ENCODE measurements at places on chromosomes 4 and X.
A peak's percentile ranks its signal among the peaks of the same experiment; 100 is the strongest.

GRCh38 chrX:141642979-141643378 is 53.5 kb downstream of the SPANXA2 start:
- DNase-seq, result no peak

- peak; percentile 62 for DNase-seq
These were observed 217.9 kb downstream of the CENPC start for GRCh38 chr4:67327245-67328017.

DNA sequence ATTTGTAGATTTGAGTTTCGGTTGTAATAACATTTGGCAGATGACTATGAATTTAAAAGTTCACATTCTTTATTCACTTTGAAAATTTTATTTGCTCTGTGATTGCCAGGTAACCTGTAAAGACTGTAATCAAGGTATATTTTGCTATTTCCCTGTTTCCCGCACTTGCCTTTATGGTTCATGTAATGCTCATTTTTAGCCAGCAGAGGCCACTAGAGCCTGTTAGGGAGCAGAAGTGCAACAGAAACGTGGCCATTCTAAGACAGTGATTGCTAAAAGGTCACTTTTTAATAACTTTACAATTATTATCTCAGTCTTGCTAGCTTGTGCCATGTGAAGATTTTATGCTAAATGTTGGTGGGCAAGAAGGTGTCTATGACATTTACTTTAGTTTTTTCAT is 12.4 kb downstream of the YIPF6 start:
- peak; percentile 42 for DNase-seq

- DNase-seq, result no peak
These were observed 7.1 kb upstream of the MAPK10 start for GRCh38 chr4:86366920-86367319.

DNA sequence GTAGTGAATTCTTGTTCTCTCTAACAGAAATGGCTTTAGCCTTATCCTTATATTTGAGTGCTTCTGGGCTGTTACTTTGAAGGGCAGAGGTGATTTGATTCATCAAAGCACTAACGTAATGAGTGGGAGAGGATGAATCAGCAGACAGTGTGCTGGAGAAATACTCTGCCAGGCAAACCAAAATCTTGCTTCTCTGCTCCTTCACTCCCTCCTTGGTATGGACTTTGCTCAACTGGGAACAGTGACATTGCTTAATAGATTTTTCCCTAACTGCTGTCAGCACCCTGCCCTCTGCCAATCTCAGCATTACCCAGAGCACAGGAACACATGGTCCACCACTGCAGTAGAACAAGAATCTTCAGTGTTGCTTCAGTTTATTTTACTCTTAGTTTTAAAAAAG is 56.0 kb downstream of the PDLIM5 start:
- DNase-seq, result peak; percentile 60

- DNase-seq, result no peak
These were observed 795.3 kb upstream of the AADAT start for GRCh38 chr4:170884969-170885570.

DNA sequence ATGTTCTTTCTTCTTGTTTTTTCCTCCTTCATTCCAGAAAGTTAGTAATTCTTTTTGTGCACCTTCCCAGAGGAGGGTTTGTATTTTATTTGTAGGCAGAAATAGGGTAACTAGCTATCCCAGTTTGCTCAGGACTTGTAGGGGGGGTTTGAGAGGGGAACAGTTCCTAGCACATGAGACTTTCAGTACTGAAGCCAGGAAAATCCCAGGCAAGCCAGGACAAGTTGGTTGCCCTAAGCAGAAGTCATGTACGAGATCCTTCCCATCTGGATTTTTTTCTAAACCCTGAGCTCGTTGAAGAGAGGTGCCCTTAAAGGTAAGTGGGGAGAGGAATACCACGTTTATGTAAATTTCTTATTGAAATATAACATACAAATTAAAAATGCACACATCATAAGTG is 15.6 kb upstream of the TAB3 start:
- DNase-seq, result no peak

DNA sequence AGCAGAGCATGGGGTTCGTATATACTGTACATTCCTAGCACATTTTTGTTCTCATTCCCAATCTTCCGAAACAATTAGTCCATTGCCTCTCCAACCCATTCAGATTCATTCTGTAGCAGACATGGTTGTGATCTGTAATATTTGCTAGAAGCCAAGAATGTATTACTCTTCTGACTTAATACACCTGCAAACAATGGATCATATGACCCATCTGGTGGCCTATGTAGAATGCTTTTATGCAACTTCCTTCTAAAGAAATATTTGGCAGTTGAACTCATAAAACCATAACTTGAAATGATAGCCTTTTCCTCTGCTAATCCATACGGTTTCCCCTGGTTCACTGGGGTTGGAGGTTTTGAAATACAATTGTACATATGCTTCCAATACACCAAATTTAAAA is 32.8 kb upstream of the SGMS2 start:
- DNase-seq, result peak; percentile 65

DNA sequence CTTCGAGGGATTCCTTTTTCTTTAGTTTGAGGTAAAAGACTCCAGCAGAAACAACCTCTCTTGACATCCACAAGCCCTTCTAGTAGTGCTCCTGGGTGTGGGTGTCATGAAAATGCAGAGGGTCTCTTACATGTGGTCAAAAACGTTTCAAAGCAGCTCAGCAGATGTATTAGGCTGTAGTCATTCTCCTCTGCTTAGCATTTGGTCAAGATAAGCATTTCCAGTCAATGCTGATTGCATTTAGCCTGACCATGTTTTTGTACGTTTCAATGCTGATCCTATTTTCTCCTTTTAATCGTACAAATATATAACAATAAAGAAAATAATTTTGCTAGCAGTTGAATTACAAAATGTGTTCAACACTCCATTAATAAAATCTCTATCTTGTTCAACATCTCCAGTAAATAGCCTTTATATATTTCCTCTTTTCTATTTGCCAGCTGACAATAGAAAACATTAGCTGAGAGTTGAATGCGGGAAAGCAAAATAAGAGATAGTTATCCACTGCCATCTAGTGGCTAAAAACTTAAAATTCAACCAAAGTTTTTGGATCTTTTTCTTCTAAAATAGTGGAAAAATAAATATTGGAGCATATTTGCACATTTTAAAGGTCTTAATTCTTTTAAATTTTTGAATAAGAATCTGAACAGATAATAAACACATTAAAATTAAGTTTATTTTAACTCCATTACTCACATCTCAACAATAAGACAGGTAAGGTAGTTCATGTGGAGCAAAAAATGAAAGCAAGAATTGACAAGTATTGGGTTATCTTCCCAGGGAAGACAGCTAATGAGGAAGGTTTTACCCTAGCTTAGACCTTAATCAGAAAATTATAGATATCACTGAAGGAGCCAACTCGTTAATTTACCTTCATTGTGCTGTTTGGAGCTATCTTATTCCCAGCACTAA is 15.2 kb upstream of the PACRGL start:
- DNase-seq, result peak; percentile 40

DNA sequence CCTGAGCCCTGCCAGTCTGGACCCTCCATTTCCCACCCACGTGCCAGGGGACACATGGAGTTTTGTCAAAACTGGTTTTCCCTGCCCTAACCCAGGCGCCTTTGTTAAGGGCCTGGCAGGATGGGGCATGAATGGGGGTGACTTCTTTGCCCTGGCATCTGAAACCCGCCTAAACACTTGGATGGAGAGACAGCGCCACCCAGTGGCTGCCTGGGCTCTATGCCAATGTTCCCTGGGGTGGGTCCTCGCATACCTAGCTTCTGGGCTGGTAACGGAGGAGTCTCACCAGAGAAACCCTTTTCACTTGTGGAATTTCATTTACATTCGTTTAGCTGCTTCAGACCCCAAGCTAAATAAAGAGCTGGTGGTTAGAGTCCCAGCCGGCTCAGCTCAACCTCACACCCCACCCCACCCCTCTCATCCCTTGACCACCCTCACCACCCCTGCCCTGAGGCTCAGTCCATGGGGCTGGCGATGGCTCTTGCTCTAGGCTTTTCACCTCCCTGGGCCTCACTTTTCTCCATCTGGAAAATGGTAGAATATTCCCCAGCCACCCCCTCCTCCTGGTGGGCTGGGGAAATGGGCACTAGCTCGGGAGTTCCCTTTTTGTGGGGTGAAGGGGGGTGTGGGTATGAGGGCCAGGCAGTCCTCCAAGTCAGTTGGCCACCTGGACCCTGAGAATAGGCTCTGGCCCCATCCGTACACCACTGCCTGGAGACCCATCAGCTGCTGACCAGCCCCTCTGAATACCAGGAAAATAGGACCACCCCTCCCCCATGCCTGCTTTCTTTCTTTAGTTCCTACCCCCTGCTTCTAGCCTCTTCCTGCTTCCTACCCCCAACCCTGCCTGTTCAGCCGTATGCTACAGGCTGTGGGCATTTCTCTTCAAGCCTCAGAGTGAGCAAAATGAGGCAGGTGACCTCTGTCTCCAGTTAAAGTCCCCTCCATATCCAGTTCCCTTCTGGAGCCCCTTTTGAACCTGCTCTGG is 57.1 kb upstream of the PJA1 start:
- peak; percentile 39 for DNase-seq

DNA sequence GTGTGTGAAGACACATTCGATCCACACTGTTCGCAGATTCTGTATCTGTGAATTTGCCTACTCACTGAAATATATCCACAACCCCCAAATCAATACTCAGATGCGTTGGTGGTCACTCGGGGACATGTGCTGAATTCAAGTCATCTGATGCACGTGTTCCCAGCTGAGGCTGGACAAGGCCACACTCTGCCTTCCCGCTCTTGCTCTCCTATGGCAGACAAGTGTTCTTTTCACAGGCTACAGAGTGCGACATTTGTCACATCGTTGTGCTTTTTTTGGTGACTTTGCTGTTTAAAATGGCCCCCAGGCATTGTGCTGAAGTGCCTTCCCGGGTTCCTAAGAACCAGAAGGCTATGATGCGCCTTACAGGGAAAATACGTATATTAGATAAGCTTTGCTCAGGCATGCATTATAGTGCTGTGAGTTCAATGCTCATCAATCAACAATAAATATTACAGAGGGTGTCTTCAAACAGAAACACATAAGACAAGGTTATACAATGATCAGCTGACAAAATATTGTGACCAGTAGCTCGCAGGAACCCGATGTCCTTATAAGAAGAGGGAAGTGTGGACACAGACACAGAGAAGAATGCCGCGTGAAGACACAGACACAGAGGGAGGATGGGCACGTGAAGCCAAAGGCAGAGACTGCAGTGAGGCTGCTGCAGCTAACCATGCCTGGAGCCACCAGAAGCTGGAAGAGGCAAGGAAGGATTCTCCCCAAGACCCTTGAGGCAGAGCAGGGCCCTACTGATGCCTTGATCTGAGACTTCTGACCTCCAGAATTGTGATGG is 42.0 kb downstream of the IRF2 start:
- no peak for DNase-seq

- DNase-seq, result peak; percentile 62
These were observed at the start of gene BANK1 for GRCh38 chr4:101790521-101791181. BANK1 (plus strand) TSS chr4:101790730; CDS start chr4:101790881, 151 bp downstream.

DNA sequence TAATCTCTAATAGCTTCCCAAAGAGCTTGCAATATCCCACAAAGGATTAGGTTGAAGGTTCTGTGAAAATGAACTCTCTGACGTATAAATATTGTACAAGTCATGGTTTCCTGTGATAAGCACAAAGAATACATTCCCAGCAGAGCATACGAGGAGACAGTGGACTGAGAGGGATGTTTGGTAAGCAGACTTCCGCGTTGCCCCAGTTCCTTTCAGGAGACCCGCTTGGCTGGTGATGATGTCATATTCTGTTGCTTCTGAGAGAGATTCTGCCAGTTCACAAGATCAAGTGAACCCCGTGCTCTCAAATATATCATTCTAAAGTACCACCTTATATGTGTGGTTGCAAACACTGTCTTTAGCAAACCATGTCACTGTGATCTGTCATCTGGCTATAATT is 323.9 kb upstream of the CASK start:
- peak; percentile 34 for DNase-seq

DNA sequence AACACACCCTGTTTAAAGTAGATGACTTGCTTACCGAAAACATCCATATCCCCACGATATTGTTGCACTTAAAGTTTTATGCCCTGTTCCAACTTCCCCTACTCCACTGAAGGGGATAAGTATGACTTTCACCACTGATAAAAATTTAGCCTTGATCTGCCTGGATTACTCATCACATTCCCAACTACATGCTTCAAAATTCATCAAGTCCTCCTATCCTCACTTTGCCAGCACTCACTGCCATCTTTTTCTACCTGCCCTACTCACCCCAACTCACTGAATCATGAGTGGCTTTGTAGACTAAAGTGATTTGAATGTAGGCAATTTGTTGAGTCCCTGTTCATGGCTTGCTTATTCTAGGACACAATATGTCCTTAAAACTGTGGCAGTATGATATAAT is 12.2 kb upstream of the GPRIN3 start:
- no peak for DNase-seq

GRCh38 chr4:176794651-176795050 is 1.9 kb upstream of the VEGFC start:
- no peak for DNase-seq

GRCh38 chr4:186104114-186104889 is at the start of gene FAM149A:
FAM149A (plus strand) TSS chr4:186104704.
- DNase-seq, result no peak

DNA sequence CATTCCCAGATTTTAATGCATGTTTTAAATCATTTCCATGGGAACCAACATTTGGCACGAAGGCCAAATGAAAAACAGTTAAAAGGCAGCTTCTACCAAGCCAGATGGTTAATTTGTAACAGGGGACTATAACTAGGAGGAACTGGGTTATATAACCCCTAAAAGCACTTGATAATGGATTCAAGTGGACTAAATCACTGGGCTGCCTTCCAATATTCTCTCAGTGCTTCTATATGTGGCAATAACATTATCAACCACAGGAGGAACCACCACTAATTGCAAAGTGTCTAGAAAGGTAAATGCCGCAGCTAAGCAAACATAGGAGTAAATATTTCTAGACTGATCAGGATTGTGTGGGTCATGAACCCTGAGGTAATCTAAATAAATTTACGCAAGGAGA is 391.5 kb downstream of the UBE2NL start:
- no peak for DNase-seq

- peak; percentile 69 for DNase-seq
These were observed 44.9 kb downstream of the SH3RF1 start for GRCh38 chr4:169225812-169226211.

DNA sequence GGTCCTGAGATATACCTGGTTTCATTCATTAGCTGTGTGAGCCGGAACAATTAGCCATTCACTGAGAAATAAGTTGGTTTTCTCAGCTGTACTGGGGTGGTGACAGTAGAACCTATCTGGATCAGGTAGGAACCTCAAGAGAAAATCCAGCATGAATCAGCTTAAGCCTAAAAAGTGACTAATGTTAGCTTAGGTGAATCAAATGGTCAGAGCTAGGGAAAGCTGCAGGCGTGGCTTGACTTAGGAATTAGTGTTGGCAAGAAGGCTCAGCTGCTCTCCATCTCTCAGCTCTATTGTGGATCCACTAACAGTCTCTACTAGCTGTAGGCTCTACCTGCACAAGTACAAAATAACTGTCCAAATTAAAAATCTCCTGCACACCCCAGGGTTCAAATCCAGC is 1025.5 kb downstream of the RAB28 start:
- no peak for DNase-seq

GRCh38 chrX:148609515-148610327 is 109.3 kb downstream of the AFF2 start:
- DNase-seq, result no peak

DNA sequence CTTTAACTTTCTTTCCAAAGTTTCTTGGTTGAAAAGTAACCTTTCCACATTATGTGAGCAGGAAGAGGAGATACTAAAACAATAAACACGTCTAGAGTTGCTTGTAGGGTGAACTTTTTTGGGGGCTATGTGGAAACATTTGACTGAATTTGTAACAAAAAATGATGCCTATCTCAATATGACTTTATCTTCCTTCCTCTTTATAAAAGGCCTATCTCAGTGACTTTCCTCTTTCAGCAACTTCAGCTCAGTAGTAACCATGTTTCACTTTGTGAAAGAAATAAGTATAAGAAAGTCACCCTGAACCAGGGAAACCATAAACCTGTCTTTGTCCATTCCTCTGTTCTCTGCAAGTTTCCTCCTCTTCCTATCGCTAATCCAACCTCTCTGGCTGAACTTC is 124.7 kb upstream of the TMEM164 start:
- DNase-seq, result no peak
